Smooth muscle cell of the umbilical artery (primary cell): ENCODE measurements at places on chromosomes 7 and 10. TPM values are rescaled to one million over a fixed set of nuclear protein-coding genes. Genes with fewer than 3 reads are reported as not detected.

Gene STOX1
- total RNA-seq = 0.09 TPM in 1 of 2 replicates, not detected in the other

Gene PNLIP
- total RNA-seq = not detected in 2 replicates

Gene TLL2
- under 0.01 and 0.60 TPM in 2 replicates for total RNA-seq

Gene HKDC1
- total RNA-seq = 0.59 and 1.9 TPM in 2 replicates

Gene MAGI2
- total RNA-seq = 10.1 and 16.0 TPM in 2 replicates

Gene FAM171A1
- 11.3 and 27.5 TPM in 2 replicates for total RNA-seq

Gene DNAH11
- 1.2 and 3.0 TPM in 2 replicates for total RNA-seq

Gene SOSTDC1
- under 0.01 and 0.05 TPM in 2 replicates for total RNA-seq

Gene SPDYE16
- total RNA-seq = 0.05 TPM in 1 of 2 replicates, not detected in the other

Gene PON1
- not detected in 2 replicates for total RNA-seq

Gene GRIFIN
- not detected in 2 replicates for total RNA-seq

Gene SNX8
- 17.2 and 41.7 TPM in 2 replicates for total RNA-seq

Gene MLXIPL
- total RNA-seq = not detected in 2 replicates

Gene PTN
- total RNA-seq = 4.4 and 7.7 TPM in 2 replicates

Gene CLRN3
- not detected in 2 replicates for total RNA-seq

Gene GNG11
- total RNA-seq = 26.1 and 27.0 TPM in 2 replicates

Gene ZCCHC24
- total RNA-seq = 14.3 and 24.5 TPM in 2 replicates

Gene NOC3L
- total RNA-seq = 39.2 and 53.4 TPM in 2 replicates

Gene AKR1C2
- total RNA-seq = 1.2 and 1.7 TPM in 2 replicates

Gene DHX32
- total RNA-seq = 42.0 and 58.2 TPM in 2 replicates

Gene TRIM50
- total RNA-seq = not detected in 2 replicates

Gene SLC13A1
- not detected in 2 replicates for total RNA-seq

Gene CRYGN
- not detected in 2 replicates for total RNA-seq

Gene PTPRN2
- total RNA-seq = under 0.01 and 0.05 TPM in 2 replicates

Gene SYNPO2L
- 0.42 TPM in 1 of 2 replicates, not detected in the other for total RNA-seq

Gene COL17A1
- total RNA-seq = 0.30 and 3.1 TPM in 2 replicates

Gene SLC39A12
- not detected in 2 replicates for total RNA-seq

Gene SPDYE8
- not detected in 2 replicates for total RNA-seq

Gene DLX6
- not detected in 2 replicates for total RNA-seq

Gene ZNF25
- 17.2 and 18.1 TPM in 2 replicates for total RNA-seq

Gene TUBB8
- not detected in 2 replicates for total RNA-seq

Gene ELFN1
- 0.30 and 0.74 TPM in 2 replicates for total RNA-seq

Gene BUD23
- 40.6 and 54.0 TPM in 2 replicates for total RNA-seq

Gene MYO1G
- under 0.01 and 0.05 TPM in 2 replicates for total RNA-seq
